ENCODE measurements at places on chromosomes 7 and 10. TPM values are rescaled to one million over a fixed set of nuclear protein-coding genes. Genes with fewer than 3 reads are reported as not detected.

Gene PKD2L1
- not detected for polyA plus RNA-seq

Gene MMRN2
- 28.3 TPM for polyA plus RNA-seq

GRCh38 chr10:117544004-117544701 is 1.6 kb downstream of the EMX2 start:
- no peak for DNase-seq

Gene CYP2C18
- 0.33 TPM for polyA plus RNA-seq

DNA sequence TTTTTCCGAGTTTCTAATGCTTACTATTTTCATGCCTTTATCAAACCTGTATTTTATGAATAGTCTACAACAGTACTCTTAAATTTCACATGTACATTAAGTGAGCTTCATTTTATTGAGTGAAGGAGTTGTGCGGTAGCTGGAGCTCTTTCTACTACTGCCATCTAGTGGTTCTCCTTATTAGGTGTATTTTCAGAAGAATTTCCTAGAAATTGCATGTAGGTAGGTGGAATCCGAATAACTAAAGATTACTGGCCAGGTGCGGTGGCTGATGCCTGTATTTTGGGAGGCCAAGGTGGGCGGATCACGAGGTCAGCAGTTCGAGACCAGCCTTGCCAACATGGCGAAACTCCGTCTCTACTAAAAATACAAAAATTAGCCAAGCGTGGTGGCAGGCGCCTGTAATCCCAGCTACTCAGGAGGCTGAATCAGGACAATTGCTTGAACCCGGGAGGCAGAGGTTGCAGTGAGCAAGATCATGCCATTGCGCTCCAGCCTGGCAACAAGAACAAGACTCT is 38.3 kb downstream of the LRRC72 start:
- DNase-seq: peak; percentile 65

Gene ITIH5
- 20.0 TPM for polyA plus RNA-seq

DNA sequence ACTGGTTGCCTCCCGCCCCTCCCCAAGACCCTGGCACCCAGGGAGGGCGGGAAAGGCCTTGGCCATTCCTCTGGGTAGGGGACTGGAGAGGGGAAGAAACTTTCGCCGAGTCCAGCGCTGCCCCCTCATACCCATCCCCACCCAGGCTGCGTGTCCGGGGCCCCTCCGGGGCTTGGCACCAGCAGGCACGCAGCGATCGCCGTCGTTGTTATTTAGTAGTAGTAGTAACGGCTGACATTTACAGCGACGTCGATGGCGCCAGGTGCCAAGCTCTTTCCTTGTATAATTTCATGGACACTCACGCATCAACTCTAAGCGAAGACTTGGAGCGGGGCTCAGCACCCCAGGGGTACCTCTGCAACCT is 3.3 kb upstream of the PDGFA start:
- no peak for DNase-seq

Gene OPALIN
- not detected for polyA plus RNA-seq

DNA sequence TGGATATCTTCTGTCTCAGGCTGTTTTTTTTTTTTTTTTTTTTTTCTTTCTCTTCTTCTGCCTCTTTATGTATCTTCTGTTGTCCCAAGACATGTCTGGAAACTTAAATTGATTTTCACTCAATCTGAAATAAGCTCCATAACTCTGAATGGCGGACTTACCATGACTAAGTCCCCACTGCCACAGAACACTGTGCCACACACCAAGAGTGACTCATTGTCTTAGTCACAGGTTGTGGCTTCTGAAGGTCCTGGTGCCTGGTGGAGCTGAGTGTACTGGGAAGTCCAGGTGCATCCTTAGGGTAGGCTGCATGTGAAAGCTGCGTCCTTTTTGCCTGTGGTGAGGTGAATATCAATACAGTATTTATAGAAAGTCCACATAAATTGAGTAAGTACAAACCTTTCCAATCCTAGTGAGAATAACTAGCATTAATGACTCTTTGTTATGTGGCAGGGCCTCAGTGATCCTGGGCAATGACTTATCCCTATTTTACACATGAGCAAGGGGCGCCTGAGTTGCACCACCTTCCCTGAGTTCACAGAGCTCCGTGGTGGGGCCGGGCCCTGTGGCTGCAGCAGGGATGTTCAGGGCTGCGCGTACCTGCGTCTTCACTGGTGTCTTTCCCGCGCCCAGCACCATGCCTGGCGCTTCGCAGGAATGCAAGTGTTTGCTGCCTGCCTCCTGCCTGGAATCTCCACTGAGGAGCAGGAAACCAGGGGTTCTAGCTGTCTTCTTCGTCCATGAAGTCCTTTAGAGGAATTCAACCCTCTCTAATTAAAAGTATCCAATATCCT is 4.3 kb downstream of the PFKP start:
- DNase-seq: no peak

Gene AGMO
- polyA plus RNA-seq: 0.66 TPM

DNA sequence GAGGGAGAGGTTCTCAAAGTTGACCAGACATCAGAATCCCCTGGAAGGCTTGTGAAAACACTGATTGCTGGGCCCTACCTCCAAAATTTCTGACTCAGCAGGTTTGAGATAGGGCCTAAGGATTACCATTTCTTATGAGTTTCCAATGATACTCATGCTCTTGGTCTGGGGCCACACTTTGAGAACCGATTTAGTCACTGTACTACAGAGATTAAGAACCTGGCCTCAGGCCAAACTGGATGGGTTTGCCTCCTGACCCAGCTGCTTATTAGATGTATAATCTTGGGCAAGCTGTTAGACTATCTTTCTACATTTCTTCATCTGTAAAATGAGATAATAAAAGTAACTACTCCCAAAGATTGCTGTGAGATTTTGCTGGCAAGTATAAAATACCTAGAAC is 77.1 kb upstream of the SCIN start:
- DNase-seq: no peak

DNA sequence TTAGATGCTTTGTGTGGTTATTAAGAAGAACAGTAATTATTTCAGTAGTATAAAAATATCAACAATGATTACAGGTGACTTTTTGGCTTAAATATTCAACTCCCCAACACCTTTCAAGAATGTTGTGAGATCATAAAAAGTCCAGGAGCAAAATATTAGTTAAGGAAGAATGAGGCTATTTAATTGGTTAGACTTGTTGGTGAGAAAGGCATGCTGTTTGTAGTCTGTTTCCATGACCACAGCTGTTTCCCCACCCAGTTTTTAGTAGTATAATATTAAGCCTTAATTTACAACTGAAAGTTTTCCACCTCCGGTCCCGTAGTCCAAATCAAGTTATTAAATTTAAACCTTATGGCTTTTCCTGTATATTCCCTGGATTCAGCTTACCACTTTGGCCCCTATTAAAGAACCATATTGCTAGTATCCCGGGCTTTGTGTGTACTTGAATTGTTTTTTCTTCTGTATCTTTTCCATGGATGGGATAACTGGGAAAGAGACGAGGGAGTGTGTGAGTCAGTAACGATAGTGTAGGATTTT is 133.3 kb downstream of the CELF2 start:
- DNase-seq: no peak

GRCh38 chr7:1122832-1123501 is 35.1 kb downstream of the GPER1 start:
- DNase-seq: no peak

Gene MYL10
- polyA plus RNA-seq: 0.30 TPM

DNA sequence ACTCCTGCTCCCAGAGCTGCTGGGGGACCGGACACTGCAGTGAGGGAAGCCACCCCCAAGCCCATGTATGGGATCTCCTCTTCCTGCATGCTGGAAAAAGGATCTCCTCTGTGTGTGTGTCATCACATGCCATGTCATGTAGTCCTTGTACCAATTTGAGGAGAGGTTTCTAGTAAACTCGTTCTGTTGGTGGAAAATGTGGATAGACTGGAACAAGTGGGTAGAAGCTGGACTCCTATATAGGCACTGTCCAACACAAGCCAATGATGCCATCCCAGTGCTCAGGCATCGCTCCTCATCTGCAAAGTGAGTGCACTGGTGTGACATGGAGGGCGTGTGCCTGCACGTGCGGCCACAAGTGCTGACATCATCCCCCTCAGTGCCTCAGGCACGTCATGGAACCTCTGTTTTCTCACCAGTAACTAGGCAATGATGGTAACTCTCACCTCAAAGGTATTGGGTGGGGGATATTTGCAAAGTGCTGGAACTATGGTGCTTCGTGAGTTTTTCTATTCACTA is 19.3 kb downstream of the MYO1G start:
- DNase-seq: no peak

Gene ZNF117
- polyA plus RNA-seq: 24.9 TPM
